Pancreas (tissue), 10 donors: ENCODE measurements at places on chromosomes 12 and 14. TPM values are rescaled to one million over a fixed set of nuclear protein-coding genes. Genes with fewer than 3 reads are reported as not detected.

DNA sequence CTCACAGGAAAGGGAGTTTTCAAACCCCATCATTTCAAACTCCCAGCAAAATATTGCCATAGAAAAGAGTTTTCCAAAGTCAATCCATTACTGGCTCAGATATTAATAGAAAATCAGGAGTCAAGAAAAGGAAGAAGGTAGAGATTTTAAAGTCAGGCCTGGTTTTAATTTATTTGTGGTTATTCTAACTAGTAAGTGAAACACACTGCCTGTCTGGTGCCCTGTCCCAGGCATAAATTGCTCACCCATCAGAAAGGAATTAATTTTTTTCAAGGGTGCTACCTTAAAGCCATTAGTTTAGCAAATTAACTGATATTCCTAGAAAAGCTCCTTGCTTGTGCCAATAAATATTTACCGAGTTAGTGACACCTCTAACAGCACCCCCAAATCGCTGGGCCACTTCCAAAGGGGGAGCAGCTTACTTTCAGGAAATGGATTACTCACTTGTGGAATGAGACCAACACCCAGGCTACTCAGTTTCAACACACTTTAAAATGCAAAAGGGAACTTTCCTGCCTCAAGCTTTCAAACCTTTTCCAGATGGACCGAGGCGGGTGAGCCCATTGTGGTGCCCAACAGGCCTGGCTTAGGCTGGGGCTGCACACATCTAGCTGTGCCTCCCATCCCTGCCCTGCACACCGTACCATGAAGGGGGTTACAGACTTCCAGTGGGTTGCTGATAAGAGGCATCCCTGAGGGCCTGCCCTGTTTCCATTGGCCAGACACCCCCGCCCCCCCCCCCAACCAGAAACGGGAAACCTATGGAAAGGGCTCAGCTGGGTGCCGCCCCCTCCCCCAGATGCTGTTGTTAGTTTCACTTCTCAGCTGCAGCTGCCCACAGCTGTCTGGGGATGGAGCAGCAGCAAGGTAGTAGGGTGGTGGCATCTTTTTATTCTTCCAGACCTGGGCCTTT is 117.2 kb downstream of the SAMD4A start:
- H3K36me3 ChIP-seq = no peaks in the 10 kb centered on the region
- no peak for DNase-seq
- H3K4me3 ChIP-seq = no peak overlapping the region
- H3K4me1 ChIP-seq = peaks cover 3% of the 10 kb centered on the region
- no peaks in the 10 kb centered on the region for H3K27me3 ChIP-seq
- no peak overlapping the region for H3K27ac ChIP-seq

DNA sequence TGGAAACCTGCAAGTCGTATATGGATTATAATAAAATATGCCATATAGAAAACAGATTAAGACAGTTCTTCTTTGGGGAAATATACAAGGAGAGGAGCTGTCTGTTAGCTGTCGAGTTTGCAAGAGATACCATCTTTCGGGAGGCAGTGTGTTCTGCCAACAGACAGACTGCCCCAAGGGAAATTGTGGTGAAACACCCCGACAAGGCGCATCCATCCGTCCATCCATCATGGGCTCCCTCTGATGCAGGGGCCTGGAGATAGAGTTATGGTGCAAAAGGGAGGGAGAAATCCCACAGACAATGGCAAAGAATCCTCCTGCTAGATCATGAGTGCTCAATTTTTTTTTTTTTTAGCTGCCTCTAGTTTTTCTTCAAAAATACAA is 156.3 kb downstream of the DPF3 start:
- no peak for DNase-seq
- no peaks in the 10 kb centered on the region for H3K4me1 ChIP-seq
- no peaks in the 10 kb centered on the region for H3K27me3 ChIP-seq
- H3K27ac ChIP-seq = no peak overlapping the region

DNA sequence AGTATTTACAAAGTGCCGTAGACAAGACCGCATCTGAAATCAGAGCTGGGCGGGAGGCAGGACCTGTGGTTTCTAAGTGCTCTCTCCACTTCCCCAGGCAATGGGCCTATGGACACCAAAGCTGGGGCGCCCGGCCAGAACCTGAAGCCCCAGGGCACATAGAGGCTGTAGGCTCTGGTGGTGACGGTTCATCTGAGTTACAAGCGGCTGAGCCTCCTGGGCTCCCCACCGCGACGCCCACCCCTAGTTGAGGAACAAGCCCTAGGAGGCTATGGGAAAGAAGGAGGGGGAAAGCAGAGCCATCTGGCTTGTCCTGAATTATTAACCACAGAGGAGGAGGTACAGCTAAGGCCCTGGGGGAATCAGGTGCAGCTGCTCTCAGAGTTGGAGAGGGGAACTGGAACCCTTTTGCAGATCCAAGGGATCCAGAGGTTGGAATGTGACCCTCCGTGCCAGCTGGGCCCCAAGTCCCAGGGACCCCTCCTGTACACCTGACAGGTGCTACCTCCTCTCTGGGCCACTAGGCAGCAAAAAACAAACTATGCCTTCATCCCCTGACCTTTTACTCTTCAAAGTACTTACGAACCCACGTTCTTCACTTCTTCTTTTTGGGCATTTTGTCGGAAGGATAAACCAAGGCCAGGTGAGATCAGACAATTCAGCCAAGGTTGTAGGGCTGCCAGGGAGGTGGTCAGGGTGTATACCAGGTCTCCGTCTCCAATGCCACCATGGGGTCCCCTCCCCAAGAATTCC is 77.2 kb downstream of the ARL6IP4 start:
- DNase-seq = no peak
- H3K27me3 ChIP-seq = no peaks in the 10 kb centered on the region
- peaks cover 5% of the 10 kb centered on the region for H3K4me1 ChIP-seq
- H3K27ac ChIP-seq = no peak overlapping the region
- no peak overlapping the region for H3K4me3 ChIP-seq

DNA sequence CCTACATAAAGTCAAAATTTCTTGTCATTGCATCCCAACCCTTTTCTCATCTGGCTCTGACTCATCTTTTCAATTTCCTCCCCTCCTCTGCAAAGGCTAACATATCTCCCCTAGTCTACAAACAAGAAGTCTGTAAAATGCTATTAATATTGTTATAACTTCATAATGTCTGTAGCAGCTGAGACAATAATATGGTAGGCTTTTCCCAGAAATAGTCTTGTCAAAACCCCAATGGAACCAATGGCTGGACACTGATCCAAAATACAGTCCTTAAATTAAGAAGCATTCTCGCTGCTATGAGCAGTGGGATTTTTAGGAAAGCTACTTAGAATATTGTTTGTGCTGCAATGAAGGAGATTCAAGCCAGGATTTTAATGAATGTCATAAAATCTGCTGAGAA is 131.4 kb downstream of the KLHL28 start:
- no peaks in the 10 kb centered on the region for H3K36me3 ChIP-seq
- H3K27ac ChIP-seq = no peak overlapping the region
- no peaks in the 10 kb centered on the region for H3K27me3 ChIP-seq
- no peak overlapping the region for H3K4me3 ChIP-seq
- DNase-seq = no peak

DNA sequence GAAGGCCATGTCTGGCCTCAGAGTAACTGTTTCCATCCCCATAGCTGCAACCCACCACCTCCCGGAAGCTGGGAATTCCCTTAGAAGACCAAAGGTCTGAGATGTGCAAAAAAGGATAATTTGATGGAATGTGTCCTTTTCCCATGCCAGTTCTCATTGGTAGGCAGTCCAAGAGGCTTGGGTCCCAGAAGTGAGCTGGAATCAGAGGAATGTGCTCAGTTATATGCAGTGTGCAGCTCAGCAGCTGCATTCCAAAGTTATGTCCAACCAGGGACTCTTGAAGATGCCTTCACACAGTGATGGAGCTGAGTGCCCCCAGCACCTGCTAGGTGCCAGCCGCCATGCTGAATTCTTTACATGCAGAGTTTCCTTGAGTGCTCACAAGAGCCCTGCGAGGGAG is 583.9 kb upstream of the TBX3 start:
- H3K36me3 ChIP-seq = no peaks in the 10 kb centered on the region
- H3K27me3 ChIP-seq = no peaks in the 10 kb centered on the region
- DNase-seq = no peak
- no peaks in the 10 kb centered on the region for H3K4me1 ChIP-seq
- no peak overlapping the region for H3K4me3 ChIP-seq
- H3K27ac ChIP-seq = no peak overlapping the region

DNA sequence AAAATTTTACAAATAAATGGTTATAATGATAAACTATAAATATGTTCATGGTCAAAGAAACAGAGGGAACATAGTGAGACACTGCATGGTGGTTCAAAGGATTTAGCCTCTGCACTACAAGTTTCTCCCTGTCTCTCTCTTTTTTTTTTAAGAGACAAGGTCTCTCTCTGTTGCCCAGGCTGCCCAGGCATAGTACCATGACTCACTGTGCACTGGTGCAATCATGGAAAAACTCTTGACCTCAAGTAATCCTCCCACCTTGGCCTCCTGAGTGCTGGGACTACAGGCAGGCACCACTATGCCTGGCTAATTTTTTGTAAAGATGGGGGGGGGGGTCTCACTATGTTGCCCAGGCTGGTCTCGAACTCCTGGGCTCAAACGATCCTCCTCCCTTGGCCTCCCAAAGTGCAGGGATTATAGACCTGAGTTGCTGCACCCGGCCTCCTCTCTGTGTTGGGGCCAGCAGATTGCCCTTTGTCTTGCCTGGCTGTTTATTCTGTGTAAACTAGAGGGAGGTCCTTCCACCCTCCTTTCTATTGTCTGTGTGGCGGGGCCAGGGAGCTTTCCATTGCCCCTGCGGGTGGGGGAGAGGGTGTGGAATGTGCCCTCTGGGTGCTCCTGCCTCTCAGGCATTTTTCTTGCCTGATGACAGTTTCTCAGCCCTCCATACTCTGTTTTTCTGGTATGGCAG is 22.1 kb downstream of the MTHFD1 start:
- H3K27me3 ChIP-seq = no peaks in the 10 kb centered on the region
- peaks cover 2% of the 10 kb centered on the region for H3K4me1 ChIP-seq
- H3K4me3 ChIP-seq = no peak overlapping the region
- peaks cover 6% of the 10 kb centered on the region for H3K36me3 ChIP-seq
- no peak for DNase-seq

GRCh38 chr12:119178544-119179334 is at the start of gene HSPB8:
HSPB8 (plus strand) TSS chr12:119178931; CDS start chr12:119179313, 382 bp downstream.
- peak within 1 kb of the TSS; percentile 91 for H3K27ac ChIP-seq
- H3K36me3 ChIP-seq = no peaks in the 10 kb centered on the region
- DNase-seq = peak; percentile 75
- H3K4me1 ChIP-seq = no peaks in the 10 kb centered on the region

The BTBD6 gene
- polyA plus RNA-seq = 20.1 TPM

The CLEC9A gene
- not detected for polyA plus RNA-seq

The TMEM19 gene
- polyA plus RNA-seq = 9.3 TPM

The ADGRD1 gene
- polyA plus RNA-seq = 2.3 TPM
